ENCODE measurements at places on chromosomes 3 and 15.

- no peak for DNase-seq
These were observed 4.1 kb upstream of the FANCD2 start for GRCh38 chr3:10021856-10022775.

GRCh38 chr3:124833710-124834332 lies 53.3 kb downstream of the ITGB5 start:
- DNase-seq, result no peak

DNA sequence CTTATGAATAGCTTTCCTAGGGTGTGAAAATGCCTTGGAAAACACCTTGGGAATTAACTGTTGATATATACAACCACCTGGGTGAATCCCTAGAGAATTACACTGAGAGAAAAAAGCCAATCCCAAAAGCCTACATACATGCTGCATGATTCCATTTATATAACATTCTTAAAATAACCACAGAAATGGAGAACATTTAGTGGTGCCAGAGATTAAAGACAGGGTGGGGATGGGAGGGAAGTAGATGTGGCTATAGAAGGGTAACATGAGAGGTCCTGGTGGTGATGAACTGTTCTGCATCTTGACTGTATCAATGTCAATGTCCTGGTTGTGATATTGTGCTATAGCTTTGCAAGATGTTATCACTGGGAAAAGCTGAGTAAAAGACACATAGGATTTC lies 291.0 kb downstream of the CLSTN2 start:
- DNase-seq, result no peak

GRCh38 chr15:61314427-61314826 lies 85.3 kb upstream of the RORA start:
- no peak for DNase-seq

- no peak for DNase-seq
These were observed 61.9 kb downstream of the TM4SF4 start for GRCh38 chr3:149536429-149536828.

GRCh38 chr3:7744850-7745249 lies 756.8 kb upstream of the LMCD1 start:
- DNase-seq, result no peak
